ENCODE measurements at places on chromosomes 16 and 17. TPM values are rescaled to one million over a fixed set of nuclear protein-coding genes. Genes with fewer than 3 reads are reported as not detected.

GRCh38 chr17:66364508-66364907, 62.1 kb downstream of the PRKCA start:
- no peaks in the 10 kb centered on the region for H3K27me3 ChIP-seq
- no peaks in the 10 kb centered on the region for H3K4me1 ChIP-seq
- no peak overlapping the region for H3K27ac ChIP-seq
- no peaks in the 10 kb centered on the region for H3K36me3 ChIP-seq
- no peak for DNase-seq

GRCh38 chr16:12613131-12613991, 190.3 kb downstream of the CPPED1 start:
- no peaks in the 10 kb centered on the region for H3K27me3 ChIP-seq
- no peaks in the 10 kb centered on the region for H3K36me3 ChIP-seq
- no peak overlapping the region for H3K27ac ChIP-seq
- no peak overlapping the region for H3K4me3 ChIP-seq

GRCh38 chr16:46817961-46818360, 13.0 kb downstream of the C16orf87 start:
- H3K36me3 ChIP-seq: no peaks in the 10 kb centered on the region
- no peak overlapping the region for H3K4me3 ChIP-seq
- no peak overlapping the region for H3K27ac ChIP-seq
- no peak for DNase-seq
- no peaks in the 10 kb centered on the region for H3K27me3 ChIP-seq
- no peaks in the 10 kb centered on the region for H3K4me1 ChIP-seq

DNA sequence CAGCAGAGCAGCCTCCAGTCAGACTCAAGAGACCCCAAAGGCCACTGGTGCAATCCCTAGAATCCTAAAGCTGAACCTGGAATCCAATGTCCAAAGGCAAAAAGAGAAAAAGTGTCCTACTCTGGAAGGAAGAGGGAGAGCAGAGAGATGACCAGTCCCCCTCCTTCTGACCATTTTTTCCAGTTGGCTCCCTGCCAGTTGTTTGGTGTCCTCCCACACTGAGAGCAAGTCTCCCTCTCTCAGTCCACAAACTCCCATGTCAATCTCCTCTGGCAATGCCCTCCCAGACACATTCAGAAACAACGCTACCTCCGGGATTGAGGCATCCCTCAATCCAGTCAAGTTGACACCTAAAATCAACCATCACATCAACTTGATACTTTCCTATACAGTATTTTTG, 4.3 kb upstream of the CLEC19A start:
- DNase-seq: no peak
- no peak overlapping the region for H3K4me3 ChIP-seq
- H3K36me3 ChIP-seq: no peaks in the 10 kb centered on the region
- no peaks in the 10 kb centered on the region for H3K4me1 ChIP-seq
- no peaks in the 10 kb centered on the region for H3K27me3 ChIP-seq

GRCh38 chr16:63461248-63461841, 1425.1 kb upstream of the CDH8 start:
- H3K36me3 ChIP-seq: no peaks in the 10 kb centered on the region
- H3K4me1 ChIP-seq: no peaks in the 10 kb centered on the region
- DNase-seq: no peak
- H3K4me3 ChIP-seq: no peak overlapping the region
- no peak overlapping the region for H3K27ac ChIP-seq

- peak within 1 kb of the TSS; percentile 49 for H3K4me3 ChIP-seq
- H3K27me3 ChIP-seq: peaks cover 47% of the 10 kb centered on the region
- H3K4me1 ChIP-seq: peaks cover 24% of the 10 kb centered on the region
- H3K27ac ChIP-seq: peak within 1 kb of the TSS; percentile 4
- H3K36me3 ChIP-seq: no peaks in the 10 kb centered on the region
These were observed at the start of gene HS3ST3A1 for GRCh38 chr17:13601776-13602551. Gene HS3ST3A1, minus strand, starts transcription at chr17:13601929. Its CDS starts 800 bp downstream, at chr17:13601129.

GRCh38 chr17:28397687-28398279, 8.2 kb downstream of the SLC46A1 start:
- H3K4me3 ChIP-seq: no peak overlapping the region
- no peak overlapping the region for H3K27ac ChIP-seq
- peaks cover 3% of the 10 kb centered on the region for H3K4me1 ChIP-seq
- no peak for DNase-seq
- no peaks in the 10 kb centered on the region for H3K27me3 ChIP-seq
- H3K36me3 ChIP-seq: peaks cover 94% of the 10 kb centered on the region

- peak overlapping the region; percentile 5 for H3K27ac ChIP-seq
- no peak overlapping the region for H3K4me3 ChIP-seq
- peaks cover 12% of the 10 kb centered on the region for H3K36me3 ChIP-seq
- no peaks in the 10 kb centered on the region for H3K27me3 ChIP-seq
- H3K4me1 ChIP-seq: peaks cover 15% of the 10 kb centered on the region
These were observed 13.3 kb upstream of the YWHAE start for GRCh38 chr17:1413281-1413791.

PLCD3 gene
- 38.3 TPM for total RNA-seq

KRTAP4-4 gene
- not detected for total RNA-seq

DNA sequence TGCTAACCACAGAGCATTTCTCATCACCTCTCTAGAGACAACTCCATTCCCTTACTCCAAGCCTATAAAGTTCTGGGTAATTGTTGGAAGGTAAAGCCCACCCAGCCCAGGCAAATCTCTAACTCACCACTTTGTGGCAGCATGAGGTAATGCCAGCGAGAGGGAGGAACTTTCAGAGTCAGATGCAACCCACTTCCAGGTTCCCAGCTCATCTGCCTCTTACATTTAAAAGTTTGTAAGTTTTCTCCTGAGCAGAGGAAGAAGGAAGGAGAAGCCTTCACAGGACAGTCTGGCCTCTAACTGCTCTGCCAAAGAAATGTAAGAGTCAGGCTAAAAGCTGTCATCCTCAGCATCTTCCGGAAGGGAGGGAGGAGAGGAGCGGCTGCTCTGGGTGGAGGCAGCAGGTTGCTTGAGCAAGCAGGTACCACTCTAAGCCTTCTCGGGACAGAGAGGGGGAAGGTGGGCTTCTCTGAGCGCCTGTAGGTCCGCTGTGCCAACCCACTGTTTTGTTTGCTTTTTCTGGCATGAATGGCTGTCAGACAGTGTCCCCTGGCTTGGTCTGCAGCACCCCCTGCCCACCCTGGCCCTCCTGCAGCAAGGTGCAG, 1.0 kb downstream of the ZNF319 start:
- peak; percentile 44 for DNase-seq
- peaks cover 44% of the 10 kb centered on the region for H3K4me1 ChIP-seq
- peaks cover 50% of the 10 kb centered on the region for H3K36me3 ChIP-seq
- H3K27me3 ChIP-seq: no peaks in the 10 kb centered on the region
- H3K27ac ChIP-seq: peak overlapping the region; percentile 95

- H3K36me3 ChIP-seq: peaks cover 3% of the 10 kb centered on the region
- H3K27ac ChIP-seq: no peak overlapping the region
- no peaks in the 10 kb centered on the region for H3K27me3 ChIP-seq
- no peak overlapping the region for H3K4me3 ChIP-seq
These were observed 356.9 kb downstream of the SLC39A11 start for GRCh38 chr17:72735592-72735991.

ACSM2A gene
- total RNA-seq: not detected

DNA sequence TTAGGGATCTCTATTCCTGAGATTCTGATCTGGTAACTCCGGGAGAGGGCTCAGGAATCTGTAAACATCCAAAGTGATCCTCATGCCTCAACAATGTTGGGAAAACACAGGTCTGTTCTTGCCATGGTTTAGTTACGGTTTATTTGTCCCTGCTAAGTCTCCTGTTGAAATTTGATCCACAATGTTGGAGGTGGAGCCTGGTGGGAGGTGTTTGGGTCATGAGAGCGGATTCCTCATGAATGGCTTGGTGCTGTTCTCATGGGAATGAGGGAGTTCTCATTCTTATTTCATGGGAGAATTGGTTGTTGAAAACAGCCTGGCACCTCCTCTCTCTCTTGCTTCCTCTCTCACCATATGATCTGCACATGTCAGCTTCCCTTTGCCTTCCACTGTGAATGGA, 608.6 kb upstream of the GOT2 start:
- H3K4me1 ChIP-seq: no peaks in the 10 kb centered on the region
- DNase-seq: no peak
- no peak overlapping the region for H3K27ac ChIP-seq
- H3K36me3 ChIP-seq: no peaks in the 10 kb centered on the region
- H3K27me3 ChIP-seq: no peaks in the 10 kb centered on the region

- H3K4me3 ChIP-seq: no peak overlapping the region
- H3K27me3 ChIP-seq: no peaks in the 10 kb centered on the region
- DNase-seq: no peak
- H3K36me3 ChIP-seq: peaks cover 6% of the 10 kb centered on the region
These were observed 71.3 kb downstream of the SREBF1 start for GRCh38 chr17:17765359-17766076.

DNA sequence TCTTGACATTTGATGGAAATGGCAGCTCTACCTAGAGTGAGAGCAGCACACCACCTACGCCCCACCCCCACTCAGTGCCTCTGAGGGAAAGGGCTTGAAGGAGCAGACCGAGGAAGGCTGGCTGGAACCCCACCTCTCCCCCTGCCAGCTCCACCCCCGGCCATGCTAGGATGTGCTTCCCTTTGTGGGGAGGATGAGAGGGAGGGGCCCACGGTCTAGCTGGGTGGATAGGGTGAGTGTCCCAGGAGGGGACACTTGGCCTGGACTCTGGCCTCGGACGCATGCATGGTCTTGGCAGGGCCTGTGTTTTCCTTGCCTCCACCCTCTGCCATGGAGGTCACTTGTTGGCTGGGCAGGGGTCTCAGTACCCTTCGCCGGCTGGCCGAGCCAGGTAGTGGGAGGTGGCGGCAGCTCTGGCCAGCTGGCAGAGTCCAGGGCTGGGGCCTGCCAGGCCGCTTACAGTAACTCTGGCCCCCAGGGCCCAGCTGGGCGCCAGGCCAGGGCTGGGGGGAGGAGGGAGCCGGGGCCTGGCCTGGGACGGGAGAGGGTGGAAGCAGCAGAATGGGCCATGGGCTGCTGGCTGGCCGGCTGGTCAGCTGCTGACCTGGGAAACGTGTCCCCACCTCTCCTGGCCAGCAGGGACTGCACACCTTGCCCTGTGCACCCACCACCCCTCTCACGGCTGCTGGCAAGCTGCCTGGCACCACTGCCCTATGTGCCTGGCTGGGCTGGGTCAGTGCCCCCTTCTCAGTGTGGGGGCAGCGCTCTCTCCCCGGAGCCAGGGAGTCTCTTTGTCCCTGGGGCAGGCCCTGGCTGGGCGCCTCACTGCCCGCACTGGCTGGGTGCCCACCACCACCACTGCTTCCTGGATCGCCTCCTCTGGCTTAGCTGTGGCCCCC, 23.0 kb downstream of the RARA start:
- H3K36me3 ChIP-seq: peaks cover 14% of the 10 kb centered on the region
- peak overlapping the region; percentile 26 for H3K4me3 ChIP-seq
- peak overlapping the region; percentile 96 for H3K27ac ChIP-seq
- DNase-seq: peak; percentile 92
- H3K4me1 ChIP-seq: peaks cover 100% of the 10 kb centered on the region

WFIKKN1 gene
- 1.2 TPM for total RNA-seq

DNA sequence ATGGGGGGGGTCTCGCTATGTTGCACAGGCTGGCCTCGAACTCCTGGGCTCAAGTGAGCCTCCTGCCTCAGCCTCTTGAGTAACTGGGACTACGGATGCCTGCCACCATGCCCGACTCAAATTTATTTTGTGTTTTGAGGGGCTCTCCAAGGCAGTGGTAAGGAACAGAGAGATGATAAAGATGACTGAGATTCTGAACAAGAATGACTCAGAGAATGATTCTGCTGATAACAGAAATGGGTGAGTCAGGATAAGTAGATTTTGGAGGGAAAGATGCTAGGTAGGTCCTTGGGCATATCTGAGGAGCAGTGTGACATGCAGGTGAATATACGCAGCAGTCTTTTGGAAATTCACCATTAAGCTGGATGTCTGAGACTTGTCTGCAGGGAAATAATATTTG, 2.6 kb downstream of the TMEM220 start:
- H3K27me3 ChIP-seq: no peaks in the 10 kb centered on the region
- H3K27ac ChIP-seq: no peak overlapping the region
- peaks cover 28% of the 10 kb centered on the region for H3K36me3 ChIP-seq
- H3K4me1 ChIP-seq: peaks cover 7% of the 10 kb centered on the region

CNGB1 gene
- total RNA-seq: 0.35 TPM

- H3K36me3 ChIP-seq: no peaks in the 10 kb centered on the region
- peaks cover 52% of the 10 kb centered on the region for H3K27me3 ChIP-seq
- no peak overlapping the region for H3K27ac ChIP-seq
- H3K4me1 ChIP-seq: peaks cover 5% of the 10 kb centered on the region
- peak; percentile 69 for DNase-seq
These were observed 44.0 kb downstream of the PRAC1 start for GRCh38 chr17:48678141-48678971.

- no peak overlapping the region for H3K27ac ChIP-seq
- no peaks in the 10 kb centered on the region for H3K27me3 ChIP-seq
- H3K4me1 ChIP-seq: no peaks in the 10 kb centered on the region
- H3K36me3 ChIP-seq: peaks cover 100% of the 10 kb centered on the region
- DNase-seq: no peak
These were observed 55.6 kb downstream of the TMC6 start for GRCh38 chr17:78072961-78073360.

DNA sequence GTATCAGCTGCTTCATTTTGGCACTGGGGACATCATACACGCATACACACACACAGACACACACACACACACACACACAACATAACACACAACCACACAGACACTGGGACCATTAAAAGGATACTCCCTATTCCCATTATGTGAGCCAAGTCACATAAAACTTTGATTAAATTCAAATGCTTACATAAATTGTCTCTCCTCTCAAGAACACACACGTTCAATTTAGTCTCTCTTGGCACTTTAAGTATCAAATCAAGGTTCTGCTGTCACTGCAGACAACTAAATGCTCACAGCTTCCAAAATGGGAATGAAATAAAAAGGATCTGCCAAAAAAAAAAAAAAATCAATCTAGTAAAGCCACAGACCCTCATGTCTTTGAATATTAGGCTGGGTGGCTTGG, 184.9 kb downstream of the RBFOX1 start:
- H3K27ac ChIP-seq: no peak overlapping the region
- DNase-seq: no peak
- no peaks in the 10 kb centered on the region for H3K27me3 ChIP-seq
- H3K36me3 ChIP-seq: no peaks in the 10 kb centered on the region
- no peak overlapping the region for H3K4me3 ChIP-seq

DNA sequence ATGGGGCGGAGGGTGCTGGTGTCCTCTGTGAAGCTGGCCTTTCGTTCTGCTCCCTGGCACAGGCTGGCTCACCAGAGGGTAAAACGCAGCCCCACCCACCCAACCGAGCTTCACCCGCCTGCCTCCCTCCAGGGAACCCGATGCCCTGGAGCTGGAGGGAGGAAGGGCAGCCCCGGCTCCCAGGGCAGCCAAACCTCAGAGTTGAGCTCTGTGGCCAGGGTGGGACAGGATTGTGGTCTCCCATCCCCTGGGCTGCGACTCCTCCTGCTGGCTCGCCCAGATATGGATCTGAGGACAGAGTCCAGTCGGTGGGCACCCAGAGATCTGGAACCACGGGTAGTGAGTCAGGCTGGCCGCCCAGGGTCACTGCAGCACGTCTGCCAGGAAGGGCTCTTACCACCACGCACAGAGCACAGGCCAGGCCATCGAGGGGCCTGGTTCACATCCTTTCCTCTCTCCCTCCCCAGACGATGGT, 42.6 kb upstream of the CHMP6 start:
- H3K27ac ChIP-seq: no peak overlapping the region
- peaks cover 50% of the 10 kb centered on the region for H3K36me3 ChIP-seq
- peak; percentile 45 for DNase-seq
- no peaks in the 10 kb centered on the region for H3K4me1 ChIP-seq

- peaks cover 19% of the 10 kb centered on the region for H3K27me3 ChIP-seq
- H3K4me3 ChIP-seq: no peak overlapping the region
- H3K36me3 ChIP-seq: no peaks in the 10 kb centered on the region
- H3K4me1 ChIP-seq: no peaks in the 10 kb centered on the region
These were observed 5.8 kb downstream of the PRSS22 start for GRCh38 chr16:2852003-2852730.

GRCh38 chr17:81918832-81919545, 1.0 kb upstream of the SIRT7 start:
- peaks cover 60% of the 10 kb centered on the region for H3K4me1 ChIP-seq
- DNase-seq: no peak
- no peaks in the 10 kb centered on the region for H3K27me3 ChIP-seq
- no peak overlapping the region for H3K4me3 ChIP-seq
- H3K36me3 ChIP-seq: peaks cover 63% of the 10 kb centered on the region
- H3K27ac ChIP-seq: no peak overlapping the region

HS3ST2 gene
- total RNA-seq: 4.8 TPM
